ENCODE measurements at places on chromosomes 2 and 18.

GRCh38 chr2:131092458-131093005, 728 bp downstream of the FAM168B start:
- no peak for DNase-seq

GRCh38 chr18:46677611-46678010, 20.6 kb upstream of the LOXHD1 start:
- DNase-seq: peak; percentile 2

DNA sequence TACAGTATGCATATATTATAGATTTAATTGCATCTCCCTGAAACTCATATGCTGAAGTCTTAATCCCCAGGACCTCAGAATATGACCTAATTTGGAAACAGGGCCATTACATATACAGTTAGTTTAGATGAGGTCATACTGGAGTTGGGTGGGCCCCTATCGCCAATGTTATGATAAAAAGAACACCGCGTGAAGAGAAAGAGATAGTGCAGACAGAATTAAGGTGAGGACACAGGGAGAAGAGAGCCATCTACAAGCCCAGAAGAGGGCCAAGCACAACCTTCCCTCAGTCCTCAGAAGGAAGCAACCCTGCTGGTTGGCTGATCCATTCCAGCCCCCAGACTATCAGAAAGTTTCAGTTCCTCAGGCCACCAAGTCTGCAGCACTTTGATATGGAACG, 311.9 kb upstream of the RAB6C start:
- DNase-seq: no peak

GRCh38 chr18:45730832-45731575, 7.0 kb downstream of the SLC14A1 start:
- DNase-seq: no peak

GRCh38 chr18:79608999-79609461, 70.6 kb upstream of the CTDP1 start:
- no peak for DNase-seq

DNA sequence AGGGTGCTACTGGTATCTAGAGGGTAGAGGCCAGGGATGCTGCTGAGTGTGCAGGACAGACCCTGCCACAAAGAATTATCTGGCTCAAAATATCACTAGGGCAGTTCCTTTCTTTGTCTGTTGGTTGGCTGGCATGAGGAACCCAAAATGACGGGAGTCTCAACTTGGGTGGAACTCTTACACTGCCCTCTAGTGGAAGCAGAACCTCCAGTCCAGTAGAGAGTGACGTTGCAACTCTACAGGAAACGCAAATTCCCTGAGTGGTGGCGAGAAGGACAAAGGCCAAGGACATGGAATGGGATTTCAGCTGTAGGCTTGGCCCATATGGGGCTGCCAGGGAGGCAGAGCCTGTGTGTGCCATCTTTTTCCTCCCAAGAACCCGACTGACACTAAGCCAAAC, 47.1 kb downstream of the COPS8 start:
- peak; percentile 37 for DNase-seq
